ENCODE measurements at places on chromosomes 13 and 19.

GRCh38 chr19:6273701-6274601 lies 5.8 kb downstream of the MLLT1 start:
- no peak for DNase-seq

GRCh38 chr13:39306639-39307589 lies 268.7 kb downstream of the NHLRC3 start:
- DNase-seq = no peak

GRCh38 chr13:99385161-99385560 lies 78.0 kb upstream of the GPR183 start:
- DNase-seq = no peak

DNA sequence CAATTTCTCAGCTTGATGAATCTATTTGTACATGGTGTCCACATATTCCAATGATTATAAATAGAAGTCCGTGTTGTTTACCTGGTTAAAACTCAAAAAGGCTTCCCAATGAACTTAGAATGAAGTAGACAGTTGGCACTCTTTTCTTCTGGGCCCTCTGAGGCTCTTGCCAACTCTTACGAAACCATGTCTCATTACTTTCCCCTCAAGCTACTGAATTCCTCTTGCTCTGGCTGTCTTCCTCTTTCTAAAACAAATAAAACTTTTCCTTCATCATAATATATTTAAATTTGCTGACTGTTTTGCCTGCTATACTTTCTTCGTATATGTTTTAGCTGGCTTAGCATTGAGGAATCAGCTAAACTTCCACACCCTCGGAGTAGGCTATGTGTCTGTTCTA lies 139.7 kb downstream of the SLITRK6 start:
- DNase-seq = no peak

- no peak for DNase-seq
Measured at GRCh38 chr13:18236528-18236815, 945.2 kb downstream of the TUBA3C start.

DNA sequence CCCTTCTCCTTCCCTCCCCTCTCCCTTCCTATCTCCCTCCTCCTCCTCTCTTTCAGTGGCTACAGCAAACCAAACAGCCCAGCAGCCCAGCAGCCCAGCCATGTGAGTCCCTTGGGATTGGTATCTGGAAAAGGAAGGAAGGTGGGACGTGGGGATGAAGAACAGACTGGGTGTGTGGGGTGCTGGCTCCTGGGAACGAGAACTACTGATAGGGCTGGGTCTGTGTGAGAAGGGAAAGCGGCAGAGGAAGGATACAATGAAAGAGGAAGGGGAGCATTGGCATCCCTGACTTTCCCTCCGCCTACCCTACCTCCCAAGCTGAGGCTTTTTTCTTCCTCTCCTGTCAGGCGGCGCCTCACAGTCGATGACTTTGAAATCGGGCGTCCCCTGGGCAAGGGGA lies 863 bp downstream of the AURKC start:
- no peak for DNase-seq

DNA sequence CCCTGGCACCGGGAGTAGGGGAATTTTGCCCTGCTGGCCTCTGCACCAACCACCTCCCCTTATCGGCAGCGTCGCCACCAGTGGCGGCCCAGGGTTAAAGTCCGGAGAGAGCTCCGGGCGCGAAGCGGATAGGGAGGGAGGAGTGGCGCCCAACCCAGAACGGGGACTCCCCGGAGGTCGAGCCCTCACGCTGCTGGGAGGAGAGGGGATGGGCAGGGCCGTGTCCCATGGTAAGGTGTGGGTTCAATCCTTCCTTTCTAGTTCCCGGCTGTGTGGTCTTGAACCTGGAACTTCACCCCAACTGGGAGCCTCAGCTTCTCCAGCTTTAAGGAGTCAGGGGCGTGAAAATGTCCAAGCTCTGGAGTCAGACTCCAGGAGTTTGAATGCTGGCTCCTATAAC lies 23.3 kb upstream of the BCL3 start:
- no peak for DNase-seq

DNA sequence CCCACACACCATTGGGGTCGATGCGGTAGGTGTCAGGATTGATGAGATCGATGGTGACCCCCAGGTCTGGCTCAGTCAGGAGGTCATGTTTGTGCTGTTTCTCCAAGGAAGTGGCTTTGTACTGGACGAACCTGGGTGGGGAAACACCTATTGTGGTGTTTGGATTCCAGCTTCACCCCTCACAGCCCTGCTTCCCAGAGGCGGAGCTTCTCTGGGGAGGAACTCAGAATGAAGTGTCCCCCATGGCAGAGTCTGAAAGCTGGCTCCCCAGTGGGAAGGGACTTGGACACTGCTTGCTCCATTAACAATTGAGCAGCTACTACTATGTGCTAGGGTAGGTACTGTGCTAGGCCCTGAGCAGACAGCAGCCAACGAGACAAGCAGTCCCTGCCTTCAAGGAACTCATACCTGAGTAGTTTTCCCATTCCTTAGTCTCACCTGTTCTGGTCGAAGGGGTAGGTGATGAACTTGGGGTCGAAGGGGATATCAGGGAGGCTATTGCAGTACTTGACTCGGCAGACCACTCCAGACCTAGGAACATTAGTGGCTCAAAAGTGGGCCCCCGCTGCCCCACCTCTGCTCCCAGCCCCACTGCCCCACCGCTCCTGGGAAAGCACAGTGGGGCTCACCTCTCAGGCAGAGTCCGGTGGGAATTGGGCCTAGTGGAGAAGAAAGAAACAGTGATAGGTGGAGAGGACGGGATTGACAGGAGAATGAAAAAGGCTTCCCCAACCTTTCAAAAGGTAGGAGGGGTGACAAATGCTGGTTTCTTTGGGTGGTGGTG lies 1.1 kb downstream of the PAF1 start:
- DNase-seq = no peak
